ENCODE measurements at places on chromosomes 13 and 19.

- DNase-seq, result no peak
Observed at GRCh38 chr13:34335014-34336007, 517.4 kb downstream of the RFC3 start.

GRCh38 chr19:2483084-2483483, 7.2 kb downstream of the GADD45B start:
- no peak for DNase-seq

- DNase-seq, result peak; percentile 73
Observed at GRCh38 chr13:40613192-40613818, 53.1 kb downstream of the FOXO1 start.

GRCh38 chr13:79480954-79481684, at the start of gene NDFIP2:
Gene NDFIP2 (plus strand): TSS chr13:79481155. CDS start chr13:79481204, 49 bp downstream.
- peak; percentile 86 for DNase-seq

GRCh38 chr13:101955764-101956163, 446.1 kb downstream of the FGF14 start:
- no peak for DNase-seq

- DNase-seq, result no peak
Observed at GRCh38 chr19:48118131-48118517, 7.5 kb upstream of the PLA2G4C start.

GRCh38 chr13:112706171-112706570, 16.3 kb downstream of the ATP11A start:
- no peak for DNase-seq

GRCh38 chr19:5489551-5489950, 34.3 kb downstream of the ZNRF4 start:
- no peak for DNase-seq

- DNase-seq, result no peak
Observed at GRCh38 chr13:98333486-98333885, 156.4 kb upstream of the RNF113B start.

- DNase-seq, result no peak
Observed at GRCh38 chr19:4009990-4010807, 2.7 kb downstream of the PIAS4 start.

- DNase-seq, result peak; percentile 30
Observed at GRCh38 chr19:56217039-56217949, 15.2 kb downstream of the ZSCAN5C start.

DNA sequence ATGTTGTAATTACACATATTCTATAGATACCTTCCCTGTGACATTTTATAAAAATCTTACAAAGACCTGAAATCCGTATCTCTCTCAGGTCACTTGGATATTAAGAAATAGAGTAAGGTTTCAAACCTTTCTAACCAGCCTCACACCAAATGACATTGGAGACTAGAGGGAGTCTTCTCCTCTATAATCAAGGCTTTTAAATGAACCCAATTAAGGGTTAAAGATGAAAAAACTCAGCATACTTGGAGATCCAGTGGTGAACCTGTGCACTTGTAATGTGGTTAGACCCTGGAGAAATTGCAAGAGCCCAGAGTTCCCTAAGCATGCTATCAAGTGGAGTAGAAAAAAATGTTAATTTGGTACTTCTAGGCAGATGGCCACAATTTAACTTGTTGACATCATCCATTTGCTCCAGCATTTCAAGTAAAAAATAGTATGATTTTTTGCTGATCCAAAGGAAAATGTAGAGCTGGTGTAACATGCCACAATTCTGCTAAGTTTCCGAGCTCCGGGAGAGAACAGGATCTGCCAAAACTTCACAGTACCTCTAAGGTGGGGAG, 554.1 kb upstream of the MIR17HG start:
- DNase-seq, result no peak

GRCh38 chr13:56187331-56187730, 953.4 kb upstream of the PRR20A start:
- DNase-seq, result no peak

- no peak for DNase-seq
Observed at GRCh38 chr13:27007166-27007565, 164.4 kb downstream of the USP12 start.

DNA sequence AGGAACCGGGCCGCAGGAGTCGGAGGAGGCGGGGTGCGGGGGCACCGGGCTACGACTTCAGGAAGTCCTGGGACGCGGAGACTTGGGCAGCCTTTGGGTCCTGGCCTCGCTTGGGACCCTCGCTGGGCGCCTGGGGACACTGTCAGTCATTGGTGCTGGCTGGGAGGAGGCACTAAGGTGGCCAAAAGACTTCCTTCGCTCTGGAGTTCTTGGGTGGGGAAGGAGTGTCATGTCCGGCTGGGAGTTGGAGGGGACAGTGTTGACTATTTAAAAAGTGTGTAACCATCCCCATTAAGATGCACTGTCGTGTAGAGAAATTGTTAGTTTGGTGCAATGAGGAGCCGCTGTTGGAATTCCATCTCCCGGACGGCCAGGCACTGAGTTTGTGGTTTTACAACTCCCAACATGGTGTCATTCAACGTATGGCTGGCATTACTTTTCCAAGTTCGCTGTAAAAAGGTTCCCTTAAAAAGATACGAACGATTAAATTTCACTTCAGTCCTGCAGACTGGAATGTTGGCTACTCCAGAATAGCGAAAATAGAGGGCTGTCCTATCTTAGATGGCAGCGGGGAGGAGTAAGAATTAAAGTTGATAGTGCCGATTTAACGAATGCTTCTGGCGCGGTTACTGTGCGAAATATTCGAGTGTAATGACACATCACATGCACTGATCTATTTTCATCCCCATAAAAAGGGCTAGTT, 776 bp downstream of the DNAJC3 start:
- peak; percentile 26 for DNase-seq

- no peak for DNase-seq
Observed at GRCh38 chr13:110419381-110419791, 112.3 kb downstream of the COL4A2 start.

- peak; percentile 89 for DNase-seq
Observed at GRCh38 chr19:48319647-48320541, 5.5 kb upstream of the EMP3 start.

DNA sequence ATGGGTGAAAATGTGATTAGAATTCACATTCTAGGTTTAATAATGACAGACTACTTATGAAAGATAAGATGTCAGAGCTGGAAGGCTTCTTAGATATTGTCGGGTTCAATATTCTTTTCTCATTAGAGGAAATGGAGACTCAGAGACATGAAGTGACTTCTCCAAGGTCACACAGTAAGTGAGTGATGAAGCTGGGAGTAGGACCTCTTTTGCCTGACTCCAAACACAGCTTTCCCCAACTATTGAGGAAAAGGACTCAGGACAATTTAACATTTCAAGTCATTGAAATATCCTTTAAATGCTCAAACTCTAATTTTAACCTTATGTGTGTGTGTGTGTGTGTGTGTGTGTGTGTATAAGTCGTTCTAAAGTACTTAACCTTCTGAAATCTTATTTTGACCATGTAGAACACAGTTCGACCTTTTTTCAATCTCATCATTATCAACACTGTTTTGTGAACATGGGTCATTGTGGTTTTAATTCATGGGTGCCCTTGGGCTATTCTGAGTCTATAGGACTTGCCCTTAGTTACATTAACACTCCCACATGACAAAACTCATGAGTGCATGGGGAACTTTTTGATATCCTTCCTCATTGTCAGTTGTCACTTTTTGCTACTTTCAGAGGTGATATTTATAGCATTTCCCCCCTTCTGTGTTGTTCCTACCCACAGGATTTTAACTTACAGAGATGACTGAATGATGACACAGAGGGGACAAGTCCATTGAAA, 53.0 kb downstream of the LRCH1 start:
- DNase-seq, result no peak

GRCh38 chr19:30471441-30471840, 99.3 kb downstream of the ZNF536 start:
- no peak for DNase-seq

GRCh38 chr13:20193162-20193906, 596 bp upstream of the GJB2 start:
- no peak for DNase-seq
